Left lung (tissue), 14 donors: ENCODE measurements at places on chromosomes 3 and 15. TPM values are rescaled to one million over a fixed set of nuclear protein-coding genes. Genes with fewer than 3 reads are reported as not detected.

DNA sequence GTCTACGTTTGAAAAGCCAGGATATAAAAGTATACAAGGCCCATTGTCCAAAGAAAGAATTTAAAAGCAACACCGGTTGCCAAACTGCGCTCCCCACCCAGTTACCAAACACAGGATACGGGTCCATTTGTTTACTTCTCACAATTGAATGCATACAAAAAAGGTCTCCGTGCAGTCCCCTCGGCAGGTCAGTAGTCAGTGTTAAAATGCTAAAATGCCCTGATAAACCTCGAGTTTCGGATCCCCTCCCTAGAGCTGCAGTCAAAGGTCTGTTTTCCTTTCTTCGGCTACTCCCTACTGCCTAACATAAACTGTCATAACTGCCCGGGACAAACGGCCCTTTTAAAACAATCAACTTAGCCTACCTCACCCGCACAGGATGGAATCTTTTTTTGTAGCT is 534.6 kb downstream of the FOXP1 start:
- H3K27ac ChIP-seq: no peak overlapping the region
- H3K27me3 ChIP-seq: no peaks in the 10 kb centered on the region
- peaks cover 75% of the 10 kb centered on the region for H3K4me1 ChIP-seq
- no peak overlapping the region for H3K4me3 ChIP-seq
- no peaks in the 10 kb centered on the region for H3K36me3 ChIP-seq

DNA sequence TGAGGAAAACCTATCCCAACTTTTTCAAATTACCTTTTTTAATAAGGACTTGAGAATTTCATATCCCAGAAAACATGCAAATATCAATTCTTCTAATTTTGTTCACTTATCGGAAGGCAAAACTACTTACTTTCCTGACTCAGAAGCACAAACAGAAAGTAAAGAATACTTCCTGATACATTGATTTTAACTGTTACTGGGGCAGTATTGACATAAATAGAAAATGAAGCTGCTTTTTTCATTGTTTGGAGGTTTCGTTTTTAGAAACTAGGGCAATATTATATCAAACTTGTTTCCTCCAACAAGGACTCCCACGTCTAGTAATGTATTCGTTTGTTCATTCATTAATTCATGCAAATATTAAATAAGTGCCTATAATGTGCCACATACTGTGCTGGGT is 19.1 kb downstream of the PAQR9 start:
- H3K4me1 ChIP-seq: no peaks in the 10 kb centered on the region
- H3K27ac ChIP-seq: no peak overlapping the region
- DNase-seq: no peak
- peaks cover 20% of the 10 kb centered on the region for H3K27me3 ChIP-seq

Gene GPR176
- total RNA-seq: 6.6 TPM

DNA sequence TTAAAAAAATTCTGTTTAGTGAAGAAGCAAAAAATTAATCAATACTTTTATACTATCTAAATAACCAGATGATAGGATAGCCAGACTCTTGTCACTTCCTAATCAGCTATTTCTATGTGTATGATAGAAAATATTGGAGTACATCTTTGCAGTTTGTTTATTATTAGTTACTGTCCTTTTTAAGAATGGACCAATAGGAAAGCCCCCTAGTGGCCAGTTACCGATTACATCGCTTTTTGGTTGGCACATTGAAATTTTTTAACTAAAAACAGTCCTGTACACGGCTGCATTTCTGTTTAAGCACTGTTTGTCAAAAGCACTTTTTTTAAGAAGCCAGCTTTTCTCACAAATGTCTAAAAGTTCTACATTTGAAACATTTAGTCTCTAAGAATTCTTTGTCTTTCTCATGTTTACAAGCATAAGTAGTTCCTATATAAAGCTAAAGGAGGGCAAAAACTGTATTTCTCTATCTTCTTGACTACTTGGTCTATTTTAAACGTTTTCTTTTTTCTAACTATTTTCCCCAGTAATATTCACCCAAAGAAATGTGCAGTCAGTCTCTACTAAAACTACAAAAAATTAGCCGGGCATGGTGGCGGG is 253.2 kb upstream of the LRTM1 start:
- no peak overlapping the region for H3K27ac ChIP-seq
- H3K27me3 ChIP-seq: no peaks in the 10 kb centered on the region
- peak; percentile 45 for DNase-seq
- H3K36me3 ChIP-seq: no peaks in the 10 kb centered on the region

DNA sequence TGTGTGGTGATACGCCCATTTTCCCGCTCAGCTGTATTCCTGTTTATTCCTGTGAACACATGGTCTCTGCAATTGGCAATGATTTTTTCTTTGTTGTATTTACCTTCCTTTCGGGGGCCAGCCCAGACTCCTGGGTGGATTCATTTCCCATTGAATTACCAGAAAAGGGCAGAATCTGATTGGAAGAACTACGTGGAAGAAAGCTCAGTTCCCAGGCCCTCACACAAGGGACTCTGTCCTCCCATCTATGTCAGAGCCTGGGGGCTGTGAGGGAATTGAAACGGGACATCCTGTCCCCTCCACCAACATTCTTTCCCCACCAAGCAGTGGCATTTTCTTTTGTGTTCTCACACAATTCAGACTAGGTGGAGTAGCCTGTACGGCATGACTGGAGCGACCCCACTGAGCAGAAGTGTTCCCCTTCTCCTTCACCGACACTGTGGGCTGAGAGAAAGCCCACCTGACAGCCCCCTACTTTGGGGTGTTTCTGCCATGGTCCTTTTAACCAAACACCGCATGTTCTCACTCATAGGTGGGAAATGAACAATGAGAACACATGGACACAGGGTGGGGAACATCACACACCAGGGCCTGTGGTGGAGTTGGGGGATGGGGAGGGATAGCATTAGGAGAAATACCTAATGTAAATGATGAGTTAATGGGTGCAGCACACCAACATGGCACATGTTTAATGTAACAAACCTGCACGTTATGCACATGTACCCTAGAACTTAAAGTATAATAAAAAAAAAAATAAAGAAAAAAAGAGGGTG is 32.1 kb upstream of the RFTN1 start:
- no peaks in the 10 kb centered on the region for H3K27me3 ChIP-seq
- H3K36me3 ChIP-seq: no peaks in the 10 kb centered on the region
- H3K4me1 ChIP-seq: no peaks in the 10 kb centered on the region
- no peak overlapping the region for H3K4me3 ChIP-seq
- no peak for DNase-seq

DNA sequence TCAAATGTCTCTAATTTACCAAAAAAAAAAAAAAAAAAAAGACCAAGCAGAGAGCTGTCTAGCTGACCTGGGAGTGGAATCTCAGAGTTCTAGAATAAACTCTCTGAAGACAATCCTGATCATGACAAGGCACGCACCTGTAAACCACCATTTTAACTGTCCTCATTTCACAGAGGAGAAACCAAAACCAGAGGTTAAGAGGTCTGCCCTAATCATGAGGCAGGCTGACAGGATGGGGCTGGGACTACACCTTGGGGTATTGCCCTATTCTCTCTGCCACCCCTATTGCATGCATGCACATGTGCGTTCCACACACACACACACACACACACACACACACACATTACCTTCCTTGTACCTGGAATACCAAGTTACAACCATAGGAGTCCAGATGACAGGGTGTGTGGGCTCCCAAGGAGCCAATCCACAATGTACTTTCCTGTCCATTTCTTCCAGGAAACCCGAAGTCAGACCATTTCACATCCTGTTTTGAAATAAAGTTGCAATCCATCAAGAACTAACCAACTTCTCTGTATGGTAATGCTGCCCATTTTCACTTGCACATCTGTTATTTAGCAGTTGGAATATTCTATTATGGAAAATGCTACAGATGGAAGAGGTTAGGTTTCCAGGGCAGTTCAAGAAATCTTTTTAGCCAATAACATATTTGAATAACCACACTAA is 34.6 kb downstream of the HSPBAP1 start:
- no peaks in the 10 kb centered on the region for H3K36me3 ChIP-seq
- no peaks in the 10 kb centered on the region for H3K4me1 ChIP-seq
- peak overlapping the region; percentile 76 for H3K27ac ChIP-seq
- no peak overlapping the region for H3K4me3 ChIP-seq
- no peak for DNase-seq
- H3K27me3 ChIP-seq: no peaks in the 10 kb centered on the region

Gene RHO
- total RNA-seq: not detected

DNA sequence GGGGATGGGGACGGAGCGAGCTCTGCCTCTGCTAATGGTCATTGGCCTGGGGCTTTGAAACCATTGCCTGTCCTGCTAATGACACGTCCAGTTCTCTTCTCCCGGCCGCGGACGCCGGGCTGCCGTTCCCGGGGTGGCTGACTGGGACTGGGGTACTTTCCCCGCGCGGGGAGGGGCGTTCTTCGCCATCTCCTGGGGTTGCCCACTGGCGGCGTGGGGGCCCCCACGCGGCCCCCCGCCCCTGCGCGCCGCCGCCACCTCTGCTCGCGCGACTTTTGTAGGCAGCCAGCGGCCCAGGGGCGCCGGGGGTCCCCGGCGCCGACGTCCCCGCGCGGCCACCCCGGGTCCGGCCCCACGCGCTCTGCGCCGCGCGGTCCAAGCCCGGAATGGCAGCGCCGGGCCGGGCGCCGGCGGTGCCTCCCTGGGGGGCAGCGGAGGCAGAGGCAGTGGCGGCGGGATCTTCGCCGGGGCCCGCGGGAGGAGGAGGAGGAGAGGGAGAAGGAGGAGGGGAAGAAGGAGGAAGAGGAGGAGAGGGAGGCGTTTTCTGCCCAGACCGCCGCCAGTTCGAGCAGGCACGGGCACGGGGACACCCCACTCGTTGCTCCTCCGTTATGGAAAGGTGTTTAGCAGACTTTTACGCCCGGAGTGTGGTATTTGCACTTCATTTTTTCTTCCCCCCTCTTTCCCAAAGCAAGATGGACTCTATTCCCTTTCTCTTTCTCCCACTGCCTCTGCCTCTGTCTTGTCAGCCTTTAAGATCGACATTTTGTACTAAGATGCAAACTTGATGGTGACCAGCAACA is 2.3 kb downstream of the BBX start:
- no peaks in the 10 kb centered on the region for H3K36me3 ChIP-seq
- peak overlapping the region; percentile 94 for H3K27ac ChIP-seq
- peak overlapping the region; percentile 86 for H3K4me3 ChIP-seq
- peak; percentile 90 for DNase-seq
- no peaks in the 10 kb centered on the region for H3K27me3 ChIP-seq
- H3K4me1 ChIP-seq: peaks cover 17% of the 10 kb centered on the region

DNA sequence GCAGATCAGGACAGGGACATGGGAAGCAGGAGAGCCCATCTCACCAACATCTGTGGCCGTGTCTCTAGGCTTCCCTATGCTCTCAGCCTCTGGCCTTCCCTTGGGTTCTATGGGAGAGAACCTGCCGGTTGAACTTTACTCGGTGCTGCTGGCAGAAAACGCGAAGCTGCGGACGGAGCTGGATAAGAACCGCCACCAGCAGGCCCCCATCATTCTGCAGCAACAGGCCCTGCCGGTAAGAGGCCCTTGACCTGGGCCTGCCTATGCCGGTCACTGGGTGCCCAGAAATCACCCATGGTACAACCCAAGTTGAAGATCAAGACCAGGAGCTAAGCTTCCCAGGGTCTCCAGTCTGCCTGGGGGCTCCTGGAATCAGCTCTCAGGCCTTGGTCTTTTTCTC is 34.8 kb downstream of the CYP11A1 start:
- H3K4me1 ChIP-seq: no peaks in the 10 kb centered on the region
- H3K36me3 ChIP-seq: no peaks in the 10 kb centered on the region
- H3K27ac ChIP-seq: no peak overlapping the region
- no peaks in the 10 kb centered on the region for H3K27me3 ChIP-seq

- no peak overlapping the region for H3K4me3 ChIP-seq
- no peak for DNase-seq
- no peaks in the 10 kb centered on the region for H3K27me3 ChIP-seq
- no peaks in the 10 kb centered on the region for H3K36me3 ChIP-seq
These were observed 288.9 kb downstream of the EDEM1 start for GRCh38 chr3:5476403-5476802.

Gene PTH1R
- total RNA-seq: 22.8 TPM

Gene FANCD2OS
- total RNA-seq: not detected

- H3K36me3 ChIP-seq: no peaks in the 10 kb centered on the region
- H3K4me1 ChIP-seq: no peaks in the 10 kb centered on the region
- no peak overlapping the region for H3K27ac ChIP-seq
- no peak overlapping the region for H3K4me3 ChIP-seq
- no peaks in the 10 kb centered on the region for H3K27me3 ChIP-seq
These were observed 95.5 kb downstream of the DPH6 start for GRCh38 chr15:35450492-35450891.

Gene PLA2G4E
- 0.12 TPM for total RNA-seq

DNA sequence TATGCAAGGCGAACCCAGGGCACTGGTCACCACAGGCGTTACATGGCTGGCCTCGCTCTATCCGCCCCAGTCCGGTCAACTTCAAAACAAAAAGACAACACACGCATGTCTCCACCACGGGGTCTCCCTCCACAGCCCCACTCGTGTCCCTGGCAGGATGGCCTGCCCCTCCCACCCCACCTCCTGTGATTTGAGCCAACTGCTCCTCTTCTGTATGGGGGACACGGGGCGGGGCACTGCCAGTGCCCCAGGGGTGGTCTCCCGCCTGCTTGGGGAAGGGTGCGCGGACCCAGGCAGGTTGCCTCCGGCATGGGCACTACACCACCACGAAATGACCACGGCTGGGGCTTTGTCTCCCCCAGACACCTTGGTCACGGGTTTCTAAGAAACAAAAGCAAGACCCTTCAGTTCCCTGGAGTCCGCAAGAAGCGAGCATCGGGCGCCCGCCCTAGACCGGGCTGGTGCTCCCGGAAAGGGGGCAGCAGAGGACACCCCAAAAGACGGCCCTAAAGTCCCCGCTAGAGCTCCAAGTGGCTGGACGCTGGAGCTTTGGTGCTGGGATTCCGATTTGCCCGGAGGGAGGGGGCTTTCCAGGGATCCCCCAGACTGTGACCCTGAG is 219.3 kb upstream of the PRICKLE2 start:
- H3K4me3 ChIP-seq: peak overlapping the region; percentile 46
- H3K36me3 ChIP-seq: no peaks in the 10 kb centered on the region
- peak overlapping the region; percentile 65 for H3K27ac ChIP-seq
- H3K4me1 ChIP-seq: peaks cover 34% of the 10 kb centered on the region
- H3K27me3 ChIP-seq: no peaks in the 10 kb centered on the region

Gene SLCO2A1
- total RNA-seq: 180 TPM

DNA sequence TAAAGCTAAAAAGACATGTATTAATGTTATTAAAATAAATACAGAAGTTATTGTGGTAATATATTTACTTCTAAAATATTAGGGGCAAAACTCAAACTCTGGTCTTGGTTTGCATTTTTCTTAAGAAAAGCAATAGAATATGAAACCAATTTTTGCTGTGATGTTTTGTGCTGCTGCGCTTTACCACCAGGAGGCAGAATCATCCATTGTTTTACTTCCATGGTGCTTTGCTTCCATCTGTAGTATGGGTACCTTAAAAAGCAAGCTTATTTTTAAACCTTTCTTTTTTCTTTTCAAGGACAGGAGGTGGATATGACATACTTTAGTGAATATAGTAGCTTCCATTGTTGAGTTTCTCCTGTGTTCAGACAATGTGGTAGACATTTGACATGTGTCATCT is 46.6 kb upstream of the MRPL3 start:
- DNase-seq: no peak
- H3K36me3 ChIP-seq: no peaks in the 10 kb centered on the region
- H3K27ac ChIP-seq: no peak overlapping the region
- no peaks in the 10 kb centered on the region for H3K4me1 ChIP-seq

- H3K36me3 ChIP-seq: no peaks in the 10 kb centered on the region
- no peak overlapping the region for H3K4me3 ChIP-seq
- H3K27ac ChIP-seq: no peak overlapping the region
- DNase-seq: no peak
- H3K4me1 ChIP-seq: peaks cover 5% of the 10 kb centered on the region
These were observed 132.0 kb downstream of the ARNT2 start for GRCh38 chr15:80536231-80536630.

GRCh38 chr3:111715911-111716523 is 120.9 kb upstream of the ZBED2 start:
- H3K36me3 ChIP-seq: no peaks in the 10 kb centered on the region
- H3K27me3 ChIP-seq: no peaks in the 10 kb centered on the region
- no peak overlapping the region for H3K4me3 ChIP-seq
- DNase-seq: no peak
